ENCODE measurements at places on chromosomes 2 and 18. TPM values are rescaled to one million over a fixed set of nuclear protein-coding genes. Genes with fewer than 3 reads are reported as not detected.

DNA sequence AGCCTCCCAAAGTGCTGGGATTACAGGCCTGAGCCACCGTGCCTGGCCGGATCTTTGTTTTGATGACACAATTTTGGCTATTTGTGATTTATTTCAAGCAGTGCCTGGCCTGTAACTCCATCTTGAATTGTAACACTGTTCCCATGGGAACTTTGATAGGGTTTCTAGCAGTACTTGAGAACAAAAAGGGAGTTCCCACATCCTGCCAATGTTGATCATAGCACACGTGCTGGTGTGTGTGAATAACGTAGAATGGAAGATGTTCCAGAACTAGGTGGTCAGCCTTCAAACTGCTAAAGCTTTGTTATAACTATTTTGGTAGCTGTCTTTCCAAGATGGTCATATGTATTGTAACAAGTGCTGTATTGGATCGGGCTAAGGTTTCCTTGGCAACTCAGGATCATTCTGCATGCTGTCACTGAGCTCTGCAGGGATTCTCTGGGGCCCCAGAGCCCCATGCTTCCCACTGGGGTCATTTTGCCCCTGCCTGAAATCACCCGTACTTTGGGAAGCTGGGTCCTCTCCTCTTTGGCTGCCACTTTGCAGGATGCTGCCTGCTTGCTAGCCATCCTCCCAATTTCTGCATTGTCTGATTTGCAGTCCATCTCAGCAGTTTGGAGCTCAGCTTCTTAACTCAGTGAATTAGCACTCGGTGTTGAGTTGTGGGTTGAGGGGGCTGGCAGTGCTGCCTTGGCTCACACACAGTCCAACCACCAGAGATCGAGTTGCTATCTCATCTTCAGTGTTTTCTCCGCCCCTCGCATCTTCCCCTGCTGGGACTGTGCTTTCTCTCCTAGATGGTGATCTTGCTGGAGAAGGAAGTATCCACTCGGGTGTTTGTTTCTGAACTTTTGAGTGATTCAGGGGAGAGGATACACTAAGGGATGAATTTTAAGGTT, 26.8 kb downstream of the SH3RF3 start:
- no peak overlapping the region for H3K4me3 ChIP-seq
- no peaks in the 10 kb centered on the region for H3K27me3 ChIP-seq
- H3K4me1 ChIP-seq: peaks cover 7% of the 10 kb centered on the region
- no peak overlapping the region for H3K27ac ChIP-seq

GRCh38 chr2:223932816-223933800, 12.0 kb downstream of the WDFY1 start:
- no peak overlapping the region for H3K4me3 ChIP-seq
- no peak for DNase-seq
- peaks cover 62% of the 10 kb centered on the region for H3K4me1 ChIP-seq
- H3K27ac ChIP-seq: no peak overlapping the region
- no peaks in the 10 kb centered on the region for H3K27me3 ChIP-seq

- no peak overlapping the region for H3K27ac ChIP-seq
- H3K4me3 ChIP-seq: no peak overlapping the region
- H3K27me3 ChIP-seq: no peaks in the 10 kb centered on the region
- DNase-seq: no peak
Observed at GRCh38 chr2:15983496-15983895, 43.1 kb downstream of the MYCN start.

- peaks cover 77% of the 10 kb centered on the region for H3K4me1 ChIP-seq
- no peaks in the 10 kb centered on the region for H3K36me3 ChIP-seq
- no peaks in the 10 kb centered on the region for H3K27me3 ChIP-seq
- no peak for DNase-seq
Observed at GRCh38 chr2:216799873-216800431, 59.9 kb downstream of the TNP1 start.

DNA sequence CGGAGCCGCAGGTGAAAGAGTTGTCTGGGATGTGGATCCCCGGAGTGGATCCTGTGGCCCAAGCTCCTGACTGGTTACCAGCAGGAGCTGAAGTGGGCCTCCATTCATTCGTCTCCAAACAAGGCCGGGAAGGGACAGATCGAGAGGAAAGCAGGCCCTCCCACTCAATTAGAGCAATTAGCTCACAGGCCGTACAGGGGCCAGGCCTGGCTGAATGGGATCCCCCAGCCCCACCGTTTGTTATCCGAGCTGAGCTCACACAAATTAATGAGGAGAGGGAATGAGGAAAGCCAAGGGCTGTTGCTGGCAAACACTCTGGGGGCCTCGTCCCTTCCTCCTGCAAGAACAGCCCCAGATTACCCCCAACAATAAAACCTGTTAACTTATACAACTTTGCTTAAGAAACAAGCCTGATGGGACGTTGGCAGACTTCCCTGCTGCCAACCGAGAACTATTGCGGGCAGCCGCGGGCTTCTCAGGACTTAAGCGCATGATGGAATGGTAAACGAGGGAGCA, 338.0 kb downstream of the BCL11A start:
- no peaks in the 10 kb centered on the region for H3K36me3 ChIP-seq
- DNase-seq: no peak
- no peaks in the 10 kb centered on the region for H3K27me3 ChIP-seq
- no peak overlapping the region for H3K4me3 ChIP-seq
- H3K27ac ChIP-seq: no peak overlapping the region
- H3K4me1 ChIP-seq: no peaks in the 10 kb centered on the region

- H3K4me3 ChIP-seq: no peak overlapping the region
- H3K36me3 ChIP-seq: no peaks in the 10 kb centered on the region
- no peak overlapping the region for H3K27ac ChIP-seq
- H3K4me1 ChIP-seq: peaks cover 4% of the 10 kb centered on the region
- DNase-seq: no peak
- no peaks in the 10 kb centered on the region for H3K27me3 ChIP-seq
Observed at GRCh38 chr2:223723954-223724411, 113.4 kb downstream of the AP1S3 start.

- H3K4me1 ChIP-seq: no peaks in the 10 kb centered on the region
- no peak overlapping the region for H3K27ac ChIP-seq
- H3K4me3 ChIP-seq: no peak overlapping the region
- H3K27me3 ChIP-seq: no peaks in the 10 kb centered on the region
Observed at GRCh38 chr2:154709215-154709614, 10.7 kb downstream of the KCNJ3 start.

DNA sequence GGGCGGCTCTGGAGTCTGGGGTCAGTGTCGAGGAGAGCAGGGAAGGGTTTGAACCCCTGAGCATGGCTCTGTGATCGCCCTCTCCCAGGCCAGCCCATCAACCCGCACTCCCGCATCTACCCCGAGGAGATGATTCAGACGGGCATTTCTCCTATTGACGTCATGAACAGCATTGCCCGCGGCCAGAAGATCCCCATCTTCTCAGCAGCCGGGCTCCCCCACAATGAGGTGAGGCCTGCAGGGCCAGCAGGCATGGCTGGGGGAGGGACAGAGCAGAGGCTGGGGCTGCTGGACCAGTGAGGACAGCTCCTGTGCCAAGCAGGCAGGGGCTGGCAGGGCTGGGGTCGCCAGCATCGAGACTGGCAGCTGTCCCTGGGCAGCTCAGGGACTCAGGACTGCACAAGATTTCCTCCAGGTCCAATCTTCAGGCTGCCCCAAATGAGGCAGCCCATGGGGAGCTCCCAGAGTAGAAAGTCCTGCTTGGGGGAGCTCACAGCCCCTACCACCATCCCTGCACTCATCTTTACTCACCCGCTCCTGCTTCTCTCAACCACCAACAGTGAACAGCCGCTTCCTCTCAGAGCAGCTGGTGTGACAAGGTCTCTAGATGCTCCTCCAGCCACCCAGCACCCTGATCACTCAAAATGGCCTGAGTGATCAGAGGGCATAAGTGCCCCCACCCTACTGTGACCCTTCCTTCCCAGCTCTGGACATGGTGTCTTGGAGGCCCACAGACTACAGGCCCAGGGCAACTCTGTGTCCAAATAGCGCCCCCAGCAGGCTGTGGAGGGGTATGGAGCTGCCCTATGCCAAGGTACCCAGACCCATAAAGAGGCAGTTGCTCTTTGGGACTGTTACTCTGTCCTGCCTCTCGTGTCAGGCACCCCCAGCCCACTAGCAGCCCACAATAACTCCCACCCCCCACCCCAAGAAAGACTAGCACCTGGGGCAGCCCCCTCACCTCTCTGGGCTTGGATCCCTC, 18.3 kb upstream of the ANKRD53 start:
- no peak for DNase-seq
- H3K27me3 ChIP-seq: no peaks in the 10 kb centered on the region
- H3K4me3 ChIP-seq: no peak overlapping the region
- peaks cover 7% of the 10 kb centered on the region for H3K4me1 ChIP-seq

DNA sequence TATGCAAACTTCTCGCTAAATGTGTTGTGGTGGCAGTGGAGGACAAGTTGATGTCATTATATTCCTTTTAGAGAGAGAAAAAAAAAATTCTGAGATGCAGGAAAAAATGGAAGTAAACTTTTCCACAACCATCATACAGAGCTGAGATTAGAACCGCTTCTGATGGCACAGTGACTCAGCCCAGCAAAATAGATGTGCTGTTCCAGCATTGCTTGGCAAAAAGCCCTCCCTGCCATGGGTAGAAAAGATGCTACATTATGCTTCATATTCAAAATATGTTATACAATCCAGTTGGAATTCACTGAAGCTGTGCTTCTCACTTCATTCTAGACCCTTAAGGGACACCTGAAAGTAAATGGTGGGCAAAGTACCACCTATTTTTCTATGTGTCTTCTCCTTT, 1047.6 kb upstream of the FANCL start:
- H3K27me3 ChIP-seq: no peaks in the 10 kb centered on the region
- no peaks in the 10 kb centered on the region for H3K4me1 ChIP-seq
- H3K27ac ChIP-seq: no peak overlapping the region
- no peak overlapping the region for H3K4me3 ChIP-seq
- no peak for DNase-seq
- H3K36me3 ChIP-seq: no peaks in the 10 kb centered on the region

- H3K4me1 ChIP-seq: no peaks in the 10 kb centered on the region
- no peak overlapping the region for H3K27ac ChIP-seq
- no peak overlapping the region for H3K4me3 ChIP-seq
- DNase-seq: no peak
- H3K36me3 ChIP-seq: no peaks in the 10 kb centered on the region
Observed at GRCh38 chr2:154261473-154262027, 389.8 kb downstream of the GALNT13 start.

GRCh38 chr18:75700561-75700960, 273.1 kb upstream of the SMIM21 start:
- no peaks in the 10 kb centered on the region for H3K36me3 ChIP-seq
- no peak overlapping the region for H3K4me3 ChIP-seq
- H3K27me3 ChIP-seq: no peaks in the 10 kb centered on the region
- H3K4me1 ChIP-seq: no peaks in the 10 kb centered on the region

The ITGA4 gene
- total RNA-seq: 21.9 TPM

The OR6B3 gene
- total RNA-seq: not detected

The LMAN2L gene
- 9.1 TPM for total RNA-seq

The SULT1C2 gene
- not detected for total RNA-seq

The MYCN gene
- total RNA-seq: 0.21 TPM

The LYG2 gene
- not detected for total RNA-seq

The ERFE gene
- total RNA-seq: 1.3 TPM

The RAB6D gene
- total RNA-seq: not detected

The CAVIN2 gene
- 15.0 TPM for total RNA-seq

All from thoracic aorta (tissue), 2 donors.